ENCODE measurements at places on chromosomes 7 and 10. TPM values are rescaled to one million over a fixed set of nuclear protein-coding genes. Genes with fewer than 3 reads are reported as not detected.

TLL2 gene
- polyA plus RNA-seq: not detected

CALD1 gene
- not detected for polyA plus RNA-seq

GRCh38 chr7:79290841-79291497, 162.5 kb downstream of the MAGI2 start:
- no peak overlapping the region for H3K4me3 ChIP-seq
- H3K27ac ChIP-seq: no peak overlapping the region
- H3K27me3 ChIP-seq: peaks cover 10% of the 10 kb centered on the region
- no peaks in the 10 kb centered on the region for H3K4me1 ChIP-seq
- H3K36me3 ChIP-seq: no peaks in the 10 kb centered on the region

DNA sequence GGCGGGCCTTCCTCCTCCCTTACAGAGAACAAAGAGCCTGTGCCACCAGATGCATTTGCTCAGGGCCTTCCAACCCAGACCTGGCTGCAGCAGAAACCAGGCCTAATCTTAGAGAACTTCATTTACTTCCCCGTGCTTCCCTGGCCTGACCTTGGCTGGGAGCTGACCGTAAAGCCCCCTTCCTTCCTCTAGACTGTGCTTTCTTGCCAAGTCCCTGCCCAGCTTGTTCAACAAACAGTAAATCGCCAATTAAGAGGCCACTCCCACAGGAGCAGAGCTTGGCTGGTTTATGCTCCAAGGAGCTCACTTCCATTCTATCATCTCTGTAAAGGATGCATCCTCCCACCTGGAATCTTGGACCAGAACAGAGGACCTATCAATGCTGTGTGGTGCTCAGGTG, 110.9 kb downstream of the COL13A1 start:
- no peak overlapping the region for H3K4me3 ChIP-seq
- no peak for DNase-seq
- peaks cover 7% of the 10 kb centered on the region for H3K27me3 ChIP-seq
- no peak overlapping the region for H3K27ac ChIP-seq

GRCh38 chr7:136069840-136070529, 92.8 kb upstream of the MTPN start:
- no peak overlapping the region for H3K4me3 ChIP-seq
- DNase-seq: no peak
- no peaks in the 10 kb centered on the region for H3K4me1 ChIP-seq

GRCh38 chr7:76296743-76297740, 5.4 kb upstream of the HSPB1 start:
- no peak overlapping the region for H3K27ac ChIP-seq
- H3K27me3 ChIP-seq: no peaks in the 10 kb centered on the region
- no peak overlapping the region for H3K4me3 ChIP-seq
- DNase-seq: no peak

DNA sequence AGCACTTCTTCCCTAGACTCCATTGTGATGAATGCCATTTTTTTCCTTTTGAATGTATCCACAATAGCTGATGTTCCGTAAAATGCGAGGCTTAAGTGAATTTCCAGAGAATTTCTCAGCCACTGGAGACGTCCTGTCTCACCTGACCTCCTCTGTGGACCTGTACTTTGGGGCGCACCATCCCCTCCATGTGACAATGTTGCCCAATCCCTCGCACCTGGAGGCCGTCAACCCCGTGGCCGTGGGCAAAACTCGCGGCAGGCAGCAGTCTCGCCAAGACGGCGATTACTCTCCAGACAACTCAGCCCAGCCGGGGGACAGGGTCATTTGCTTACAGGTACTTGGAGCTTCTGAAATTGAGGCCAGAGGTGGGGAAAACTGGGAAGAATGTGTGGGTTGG, 20.2 kb downstream of the DHTKD1 start:
- no peaks in the 10 kb centered on the region for H3K4me1 ChIP-seq
- no peak overlapping the region for H3K27ac ChIP-seq
- no peak for DNase-seq
- H3K27me3 ChIP-seq: no peaks in the 10 kb centered on the region

Measured in naive thymus-derived CD8-positive, alpha-beta T cell (primary cell).